ENCODE measurements at places on chromosomes 11 and 22.
A peak's percentile ranks its signal among the peaks of the same experiment; 100 is the strongest.

GRCh38 chr11:96275801-96276594 is 67.0 kb downstream of the MAML2 start:
- no peak for DNase-seq

- no peak for DNase-seq
Measured at GRCh38 chr22:48416396-48417224, 1411.1 kb downstream of the BRD1 start.

- no peak for DNase-seq
Measured at GRCh38 chr22:49262167-49262566, 565.5 kb downstream of the BRD1 start.

- DNase-seq, result no peak
Measured at GRCh38 chr11:13769188-13769587, 100.7 kb downstream of the FAR1 start.

- no peak for DNase-seq
Measured at GRCh38 chr11:116122697-116123472, 618.7 kb upstream of the CADM1 start.

GRCh38 chr11:20102397-20102796 is 57.9 kb downstream of the DBX1 start:
- DNase-seq, result no peak

DNA sequence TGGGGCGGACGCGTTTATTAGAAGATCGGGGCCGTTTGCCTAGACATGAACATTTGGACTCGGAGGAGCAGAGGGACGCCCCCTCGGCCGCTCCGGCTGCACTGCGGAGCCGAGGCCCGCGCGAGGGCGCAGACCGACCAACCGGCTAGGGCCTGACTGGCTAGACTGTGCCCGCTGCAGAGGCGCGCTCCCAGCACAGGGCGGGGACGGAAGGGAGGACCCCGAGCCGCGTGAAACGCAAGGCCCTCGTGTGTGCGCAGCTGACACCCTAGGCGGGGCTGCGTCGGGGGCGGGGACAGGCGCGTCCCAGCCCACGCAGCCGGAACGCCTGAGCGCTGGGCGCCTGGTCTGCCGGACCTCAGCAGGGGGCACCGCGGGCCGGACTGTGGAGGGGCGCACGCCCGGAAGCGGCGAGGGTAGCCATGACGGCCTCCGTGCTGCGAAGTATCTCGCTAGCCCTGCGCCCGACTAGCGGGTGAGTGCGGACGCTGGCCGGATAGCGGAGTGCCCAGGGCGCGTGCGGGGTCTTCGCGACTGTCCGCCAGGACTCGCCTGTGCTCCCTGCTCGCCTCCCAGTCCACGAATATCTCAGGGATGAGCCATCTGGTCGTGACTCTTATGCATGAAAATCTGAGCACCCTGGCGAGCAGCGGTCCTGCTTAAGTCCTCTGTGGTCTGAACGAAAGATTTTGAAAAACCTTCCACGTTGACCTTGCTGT is at the start of gene MRPL40:
TSS of gene MRPL40 (plus strand) at position 413 of the 719 bp plus-strand sequence. CDS start at position 423, 10 bp downstream.
- peak; percentile 95 for DNase-seq

GRCh38 chr22:36546092-36546804 is 17.3 kb upstream of the EIF3D start:
- peak; percentile 71 for DNase-seq

DNA sequence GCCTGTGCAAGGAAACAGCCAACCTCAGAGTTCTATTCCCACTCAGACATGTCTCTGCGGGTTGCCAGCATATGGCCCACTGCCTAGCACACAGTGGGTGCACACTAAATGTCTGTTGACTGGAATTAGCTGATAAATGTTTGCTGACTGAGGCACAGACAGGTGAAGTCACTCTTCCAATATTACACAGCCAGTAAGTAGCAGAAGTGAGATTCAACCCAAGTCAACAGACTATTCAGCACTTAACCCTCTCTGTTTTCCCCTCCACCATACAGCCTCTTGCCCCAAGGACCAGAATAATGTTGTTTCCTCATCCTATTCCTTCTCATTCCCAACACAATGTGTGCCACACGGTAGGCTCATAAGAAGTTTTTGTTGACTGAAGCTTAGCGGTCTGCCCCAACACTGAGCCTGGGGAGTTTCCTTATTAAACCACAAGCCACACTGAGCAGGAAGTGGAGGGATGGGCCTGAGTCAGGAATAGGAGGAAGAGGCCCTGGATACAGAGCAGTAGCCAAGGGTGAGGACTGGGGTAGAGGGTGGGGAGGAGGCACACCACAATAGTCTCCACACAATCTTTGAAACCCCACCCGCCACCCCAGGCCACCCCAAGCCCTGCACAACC is 15.7 kb upstream of the IL10RA start:
- peak; percentile 53 for DNase-seq

Data from activated CD8-positive, alpha-beta memory T cell treated with anti-CD3 and anti-CD28 coated beads, Interleukin-2, amount 50 U/mL, for 48 hours (primary cell).